CD4-positive, alpha-beta T cell treated with Interleukin-12 subunit alpha and Interleukin-12 subunit beta, for 1 hour (primary cell): ENCODE measurements at places on chromosomes 1 and 21.

DNA sequence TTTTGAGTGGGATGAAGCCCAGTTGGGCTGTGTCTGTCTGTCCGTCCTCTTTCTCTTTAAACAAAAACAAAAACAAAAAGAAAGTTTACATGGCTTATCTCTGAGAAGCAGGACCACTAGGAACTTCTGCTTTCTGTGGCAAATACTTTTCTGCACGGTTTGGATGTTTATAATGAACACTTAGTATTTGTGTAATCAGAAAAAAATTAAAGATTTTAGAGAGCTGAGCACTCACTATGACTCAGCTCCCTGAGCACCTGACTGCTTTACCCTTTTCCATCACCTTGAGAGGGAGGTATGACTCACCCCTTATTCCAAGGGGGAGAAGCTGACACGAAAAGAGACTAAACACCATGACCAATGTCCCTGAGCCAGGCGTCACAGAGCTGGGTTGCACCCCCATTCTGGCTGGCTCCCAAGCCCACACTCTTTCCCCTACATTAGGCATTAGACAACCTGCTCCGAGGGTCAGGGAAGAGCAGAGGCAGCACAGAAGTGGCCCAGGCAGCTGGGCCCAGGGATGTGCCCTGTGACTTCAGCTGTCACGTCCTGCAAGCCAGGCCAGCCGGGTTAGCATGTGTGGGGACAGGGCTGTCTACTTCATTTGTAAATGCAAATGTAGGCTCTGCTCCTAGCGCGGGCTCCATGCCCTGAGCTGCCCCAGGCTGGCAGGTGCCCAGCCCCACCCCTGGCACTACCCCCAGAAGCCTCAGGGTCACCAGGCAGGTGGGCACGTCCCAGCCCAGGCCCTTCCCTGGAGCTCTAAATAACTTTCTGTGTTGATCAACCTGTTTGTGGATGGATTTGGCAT lies 30.4 kb downstream of the RAP1GAP start:
- no peak for DNase-seq

DNA sequence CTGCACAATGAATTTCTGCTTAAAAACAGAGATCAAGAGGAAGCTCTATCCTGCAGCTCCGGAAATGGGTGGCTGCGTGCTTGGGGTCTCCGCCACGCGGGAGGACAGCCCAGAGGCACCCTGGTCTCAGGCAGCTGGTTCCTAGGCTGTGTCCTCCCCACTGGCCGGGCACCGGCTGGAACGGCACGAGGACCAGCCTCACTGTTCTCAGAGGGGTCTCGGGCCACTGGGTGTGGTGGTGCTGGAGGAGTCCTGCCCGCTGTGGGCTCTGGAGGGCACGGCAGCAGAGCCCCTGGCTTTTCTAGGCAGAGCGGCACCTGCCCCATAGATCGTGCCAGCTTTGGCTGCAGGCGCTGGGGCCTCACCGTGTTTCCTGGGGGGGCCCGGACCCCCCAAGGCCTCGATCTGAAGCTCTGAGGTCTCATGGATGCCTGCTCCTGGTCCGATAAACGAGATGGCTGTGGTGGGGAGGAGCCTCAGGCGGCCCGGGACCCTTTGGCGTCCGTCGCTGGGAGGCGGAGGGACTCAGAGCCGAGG lies 8.2 kb upstream of the RNF223 start:
- no peak for DNase-seq

- no peak for DNase-seq
Measured at GRCh38 chr1:111908011-111908621, 81.4 kb downstream of the KCND3 start.

- no peak for DNase-seq
Measured at GRCh38 chr1:36387141-36387949, 1.6 kb upstream of the STK40 start.

DNA sequence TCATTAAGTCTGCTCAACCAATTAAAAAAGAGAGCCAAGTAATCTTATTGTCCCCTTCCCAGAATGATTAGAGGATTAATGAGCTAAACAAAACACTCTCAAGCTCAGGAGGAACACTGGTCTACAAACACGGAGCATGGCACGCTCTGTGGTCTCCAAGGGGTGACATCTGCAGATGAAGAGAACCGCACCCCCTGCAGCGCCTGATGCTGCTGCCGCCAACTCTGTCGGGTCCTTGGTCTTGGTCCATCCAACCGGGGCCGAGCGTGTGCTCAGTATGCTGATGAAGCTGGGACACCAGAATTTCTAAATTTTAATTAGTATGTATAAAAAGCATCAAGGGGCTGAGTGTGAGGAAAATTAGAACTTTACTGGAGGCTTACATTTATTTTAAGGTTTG lies 82.7 kb downstream of the LPAR3 start:
- no peak for DNase-seq

DNA sequence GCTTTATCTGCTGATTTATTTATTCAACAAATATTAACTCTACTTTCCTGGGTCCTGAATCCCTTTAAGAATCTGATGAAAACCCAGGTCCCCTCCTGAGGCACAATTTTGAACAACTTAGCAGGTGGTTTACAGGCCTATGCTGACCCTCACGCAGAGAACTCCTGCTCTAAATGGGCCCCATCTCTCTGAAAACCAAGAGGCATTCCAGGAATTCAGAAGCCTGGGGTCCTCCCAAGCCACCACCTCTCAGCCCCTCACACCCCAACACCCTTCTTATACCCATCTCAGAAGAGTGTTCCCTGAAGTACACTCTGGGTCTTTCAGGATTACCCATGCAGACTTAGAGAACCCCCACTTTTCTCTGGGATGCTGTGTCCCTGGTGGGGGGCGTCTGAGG lies 34.5 kb downstream of the LHX4 start:
- DNase-seq: no peak

DNA sequence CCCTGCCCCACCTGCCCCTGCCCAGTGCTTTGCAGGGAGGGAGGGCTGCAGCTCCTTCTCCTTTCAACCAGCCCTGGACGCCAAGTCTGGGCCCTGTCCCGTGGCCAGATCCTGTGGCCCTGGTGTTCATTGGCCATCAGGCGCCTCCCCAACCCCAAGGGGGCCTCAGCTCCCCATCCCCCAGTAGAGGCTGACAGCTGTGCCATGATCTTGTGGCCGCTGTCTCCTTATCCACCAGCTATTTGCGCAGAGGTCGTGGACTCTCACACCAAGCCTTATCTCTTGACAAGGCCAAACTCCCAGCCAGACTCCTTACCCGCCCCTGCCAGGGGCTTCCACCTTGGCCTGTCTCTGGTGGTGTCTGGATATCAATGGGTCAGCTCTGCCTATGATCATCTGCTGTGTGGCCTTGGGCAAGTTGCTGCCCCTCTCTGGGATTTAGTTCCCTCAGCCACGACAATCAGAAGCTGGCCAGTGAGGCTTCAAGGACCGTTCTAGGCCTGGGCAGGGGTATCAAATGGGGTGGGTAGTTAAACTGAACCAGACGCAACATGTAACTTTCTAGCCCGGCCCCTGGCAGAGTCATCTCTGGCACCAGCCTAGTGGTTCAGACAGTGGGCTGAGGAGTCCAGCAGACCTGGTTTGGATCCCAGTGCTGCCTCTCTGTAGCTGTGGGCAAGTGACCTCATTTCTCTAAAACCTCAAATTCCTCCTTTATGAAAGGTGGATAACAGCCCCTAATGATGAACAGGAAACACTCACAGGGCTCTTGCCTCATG lies 3.3 kb upstream of the COL8A2 start:
- DNase-seq: no peak

- DNase-seq: no peak
Measured at GRCh38 chr1:180486092-180486491, 16.3 kb downstream of the ACBD6 start.

- no peak for DNase-seq
Measured at GRCh38 chr1:74522148-74522547, 9.7 kb upstream of the LRRC53 start.

DNA sequence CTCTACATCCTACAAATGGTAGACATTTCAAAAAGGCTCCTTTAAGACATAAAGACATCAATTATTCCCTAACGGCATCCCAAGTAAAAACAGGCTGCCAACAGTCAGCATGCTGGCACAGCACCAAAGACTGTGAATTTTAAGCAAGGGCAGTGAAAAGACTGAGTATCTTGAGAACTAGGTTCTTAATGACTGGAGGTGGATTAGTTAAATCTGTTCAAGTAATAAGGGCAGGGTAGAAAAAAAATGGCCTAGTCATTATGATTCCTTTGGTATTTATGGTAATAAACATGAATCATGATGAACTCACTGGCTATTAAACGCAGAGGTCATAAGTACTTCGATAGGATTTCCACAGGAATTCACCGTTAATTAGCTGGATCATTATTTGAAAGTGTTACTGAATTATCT lies 75.2 kb downstream of the KIFAP3 start:
- DNase-seq: no peak

DNA sequence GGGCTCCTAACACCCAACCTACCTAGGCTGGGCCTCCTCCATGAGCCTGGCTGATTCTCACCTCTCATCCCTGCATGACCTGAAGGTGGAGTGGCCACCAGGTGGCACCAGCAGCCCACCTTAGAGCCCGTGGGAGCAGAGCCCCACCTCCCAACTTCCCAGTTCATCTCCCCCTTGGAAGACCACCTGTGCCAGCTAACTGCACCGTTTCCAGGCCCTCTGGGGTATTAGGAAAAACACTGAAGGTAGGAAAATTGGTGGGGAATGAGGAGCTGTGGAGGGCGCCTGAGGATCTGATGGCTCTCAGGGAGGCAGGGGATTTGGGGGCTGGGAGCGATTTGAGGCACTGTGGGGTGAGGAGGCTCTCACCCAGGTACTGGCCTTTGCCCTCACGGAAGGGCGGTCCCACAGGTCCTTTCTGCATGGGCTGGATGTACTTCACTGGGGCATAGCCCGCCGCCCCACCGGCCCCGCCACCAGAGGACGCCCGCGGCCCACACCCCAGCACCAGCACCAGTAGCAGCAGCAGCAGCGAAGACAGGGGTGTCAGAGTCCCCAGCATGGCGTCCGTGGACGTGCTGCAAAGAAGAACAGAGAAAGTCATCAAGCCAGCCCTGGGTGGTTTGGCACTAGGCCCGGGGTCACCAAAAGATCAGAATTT lies 11.1 kb downstream of the ADPRS start:
- peak; percentile 75 for DNase-seq

DNA sequence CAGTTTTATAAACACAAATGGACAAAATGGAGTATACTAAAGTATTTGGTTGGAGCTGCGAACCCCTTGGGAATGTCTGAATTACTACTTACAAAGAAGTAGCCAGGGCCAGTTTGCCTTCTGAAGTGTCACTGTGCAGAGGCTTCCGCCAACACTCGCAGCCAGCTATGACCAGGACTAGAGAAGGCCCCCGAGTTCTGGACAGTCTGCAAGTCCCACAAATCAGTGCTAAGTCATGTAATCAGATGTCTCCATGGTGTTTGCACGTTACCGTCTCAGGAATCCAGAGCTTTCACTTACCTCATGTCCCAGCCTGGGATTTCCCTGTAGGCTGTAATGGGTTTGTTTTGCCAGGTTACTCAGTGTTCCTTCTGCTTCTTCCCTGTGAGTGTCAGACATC lies 106.6 kb upstream of the SPAG17 start:
- no peak for DNase-seq

GRCh38 chr1:7651203-7651602 lies 119.9 kb upstream of the VAMP3 start:
- DNase-seq: no peak
